Stimulated activated CD4-positive, alpha-beta T cell treated with anti-CD3 and anti-CD28 coated beads, Interleukin-12 subunit alpha, Interleukin-12 subunit beta, amount 100 ng/mL, for 24 hours (primary cell): ENCODE measurements at places on chromosomes 4 and X.

- no peak for DNase-seq
Measured at GRCh38 chrX:78710171-78710570, 37.3 kb upstream of the LPAR4 start.

GRCh38 chr4:1043162-1043561, 31.7 kb downstream of the FGFRL1 start:
- no peak for DNase-seq

- DNase-seq: no peak
Measured at GRCh38 chr4:139593091-139593564, 37.1 kb upstream of the SETD7 start.

- no peak for DNase-seq
Measured at GRCh38 chrX:21725496-21725895, 32.4 kb downstream of the SMPX start.

GRCh38 chr4:87209182-87209581, 11.2 kb downstream of the KLHL8 start:
- no peak for DNase-seq

DNA sequence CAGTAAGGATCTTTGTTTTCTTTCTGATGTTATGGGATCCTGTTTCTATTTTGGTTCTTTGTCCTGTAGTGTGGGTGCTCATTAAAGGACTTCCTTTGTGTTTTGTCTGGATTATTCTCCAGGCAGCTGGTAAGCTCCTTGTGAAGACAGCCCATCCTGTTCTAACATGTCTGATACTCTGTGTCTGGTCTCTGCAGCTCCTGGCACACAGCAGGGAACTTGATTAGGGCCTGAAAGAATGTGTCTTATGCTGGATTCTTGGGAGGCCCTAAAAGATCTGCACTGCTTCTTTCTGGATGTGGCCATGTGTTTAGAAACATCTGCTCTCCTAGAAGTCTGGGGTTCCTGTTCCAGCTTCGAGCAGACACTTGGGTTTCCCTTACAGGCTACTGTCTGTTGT, 38.1 kb upstream of the ATXN3L start:
- DNase-seq: no peak

GRCh38 chr4:90318193-90318592, 191.0 kb downstream of the CCSER1 start:
- DNase-seq: no peak

- no peak for DNase-seq
Measured at GRCh38 chr4:104532677-104533076, 38.0 kb upstream of the CXXC4 start.

GRCh38 chrX:45513042-45513441, 312.4 kb upstream of the DIPK2B start:
- DNase-seq: no peak

DNA sequence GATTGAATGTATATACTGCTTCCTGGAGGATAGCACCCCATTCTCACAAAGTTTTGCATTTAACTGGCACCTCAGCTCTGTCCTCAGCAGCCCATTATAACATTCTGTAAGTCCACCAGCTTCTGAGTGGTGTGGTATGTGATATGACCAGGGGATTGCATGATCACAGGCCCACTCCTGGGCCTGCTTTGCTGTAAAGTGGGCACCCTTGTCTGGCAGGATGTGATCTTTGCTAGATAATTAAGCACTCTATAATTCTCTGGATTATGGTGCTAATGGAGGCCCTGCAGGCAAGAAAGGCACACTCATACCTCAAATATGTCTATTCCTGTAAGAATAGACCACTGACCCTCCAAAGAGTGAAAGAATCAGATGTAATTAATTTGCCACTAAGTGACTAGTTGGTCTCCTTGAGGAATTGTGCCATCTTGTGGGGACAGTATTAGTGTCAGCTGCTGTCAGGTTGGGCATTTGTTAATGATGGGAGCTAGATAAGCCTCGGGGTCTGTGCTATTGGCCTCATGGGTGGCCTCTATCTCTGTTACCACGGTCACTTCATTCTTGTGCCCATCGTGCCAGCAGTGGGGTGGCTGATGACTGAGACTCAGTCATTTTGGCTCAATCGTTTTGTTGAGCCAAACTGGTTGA, 2.2 kb upstream of the CFI start:
- no peak for DNase-seq

DNA sequence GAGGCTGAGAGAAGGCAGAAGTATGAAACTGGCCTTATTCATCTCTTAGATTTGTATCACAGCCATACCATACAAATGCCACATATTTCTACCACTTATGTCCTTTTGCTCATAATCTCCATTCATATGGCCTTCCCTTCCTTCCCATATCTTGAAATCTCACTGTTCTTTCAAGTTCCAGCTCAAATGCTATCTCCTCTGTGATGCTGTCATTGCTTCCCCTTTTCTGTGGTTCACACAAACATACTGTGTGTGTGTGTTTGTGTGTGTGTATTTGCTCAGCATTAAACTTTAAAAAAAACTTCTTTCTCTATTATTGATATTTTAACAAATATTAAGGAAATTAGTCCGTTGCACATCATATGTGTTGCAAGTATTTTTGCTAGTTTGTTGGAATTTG, 26.7 kb downstream of the PHKA1 start:
- DNase-seq: no peak

DNA sequence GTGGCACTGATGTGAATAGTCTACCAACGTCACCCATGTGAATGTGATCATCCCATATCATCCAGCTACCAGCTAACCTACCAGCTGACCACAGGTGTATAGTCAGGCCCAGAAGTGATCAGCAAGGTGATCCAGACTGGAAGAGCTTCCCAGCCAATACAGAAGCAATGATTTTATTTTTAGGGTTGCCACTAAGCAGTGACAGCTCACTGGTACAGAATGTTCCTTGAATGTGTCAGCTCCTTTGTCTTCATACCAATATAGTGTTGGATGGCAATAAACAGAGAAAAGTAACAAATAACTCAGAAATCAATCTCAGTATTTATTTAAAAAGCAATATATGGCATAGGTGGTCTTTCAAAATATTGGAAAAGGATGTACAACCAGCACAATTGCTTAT, 361.8 kb upstream of the CPEB2 start:
- no peak for DNase-seq

DNA sequence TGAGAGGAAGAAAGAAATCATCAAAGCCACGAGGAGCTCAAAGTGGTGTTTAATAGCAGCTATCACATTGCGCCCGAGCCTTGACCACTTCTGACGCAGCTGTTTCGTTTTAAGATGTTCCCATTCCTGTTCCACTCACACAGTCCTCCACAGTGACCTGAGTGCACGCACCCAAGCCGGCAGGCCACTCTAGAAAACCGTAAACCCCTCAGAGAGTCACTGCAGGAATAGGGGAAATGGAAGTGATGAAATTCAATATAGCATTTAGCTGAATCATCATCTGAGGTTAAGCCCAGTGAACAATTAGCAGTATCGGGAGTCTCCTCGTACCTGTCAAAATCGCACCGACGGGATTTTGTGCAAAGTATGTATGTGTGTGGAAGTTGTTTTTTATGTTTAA, 17.9 kb upstream of the HAND2 start:
- DNase-seq: no peak

GRCh38 chrX:134683351-134684005, 25.2 kb upstream of the PLAC1 start:
- no peak for DNase-seq

- DNase-seq: no peak
Measured at GRCh38 chrX:20409991-20410390, 143.3 kb upstream of the RPS6KA3 start.

GRCh38 chr4:42676066-42676951, 19.4 kb upstream of the ATP8A1 start:
- DNase-seq: no peak

- DNase-seq: no peak
Measured at GRCh38 chr4:80171251-80171650, 26.1 kb upstream of the PRDM8 start.

DNA sequence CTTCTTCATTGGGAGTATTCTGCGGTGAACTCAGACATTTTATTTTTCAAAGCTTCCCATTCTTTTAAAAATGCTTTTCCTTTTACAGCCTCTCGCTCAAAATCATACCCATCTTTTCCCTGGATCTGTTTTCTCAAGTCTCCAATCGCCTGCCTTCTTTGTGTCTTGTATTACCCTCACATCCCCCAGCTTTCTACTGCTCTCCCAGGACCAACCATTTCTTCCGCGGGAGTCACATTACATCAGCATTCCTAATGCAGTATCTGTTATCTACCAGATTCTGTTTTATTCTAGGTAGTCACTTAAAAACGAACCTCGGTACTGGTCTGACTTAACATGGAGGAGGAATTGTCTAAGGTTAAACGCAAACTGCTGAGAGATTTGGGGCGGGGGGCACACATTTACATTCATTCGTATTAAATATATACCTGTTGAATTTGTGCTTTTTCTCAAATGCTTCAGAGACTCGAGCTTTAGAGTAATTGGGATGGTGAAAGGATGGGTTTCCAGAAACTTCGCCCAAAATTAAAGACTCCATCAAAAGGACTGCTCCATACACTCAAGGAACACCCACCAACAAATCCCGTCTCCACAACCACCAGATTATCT, 493 bp upstream of the UCHL1 start:
- DNase-seq: no peak

- no peak for DNase-seq
Measured at GRCh38 chrX:68895778-68896177, 67.0 kb downstream of the EFNB1 start.

GRCh38 chr4:56658528-56658927, 22.6 kb downstream of the HOPX start:
- DNase-seq: no peak

DNA sequence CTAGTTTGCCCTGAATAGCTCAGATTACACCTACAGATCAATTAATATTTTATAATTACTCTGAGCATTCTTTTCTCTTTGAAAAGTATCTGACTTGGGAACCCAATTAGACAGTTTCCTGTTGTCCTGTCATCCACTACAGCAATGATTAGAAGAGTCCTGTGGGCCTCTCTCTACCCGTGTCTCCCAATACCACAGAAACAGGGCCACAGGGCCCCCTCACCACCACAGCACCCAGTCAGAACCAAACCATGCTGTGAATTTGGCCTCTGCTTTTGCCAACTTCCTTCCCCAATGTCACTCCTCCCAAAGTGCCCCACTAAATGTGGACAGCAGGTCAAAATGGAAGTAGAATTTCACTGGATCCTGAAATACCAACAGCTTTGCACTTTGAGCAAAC, 10.3 kb downstream of the USP46 start:
- DNase-seq: no peak

DNA sequence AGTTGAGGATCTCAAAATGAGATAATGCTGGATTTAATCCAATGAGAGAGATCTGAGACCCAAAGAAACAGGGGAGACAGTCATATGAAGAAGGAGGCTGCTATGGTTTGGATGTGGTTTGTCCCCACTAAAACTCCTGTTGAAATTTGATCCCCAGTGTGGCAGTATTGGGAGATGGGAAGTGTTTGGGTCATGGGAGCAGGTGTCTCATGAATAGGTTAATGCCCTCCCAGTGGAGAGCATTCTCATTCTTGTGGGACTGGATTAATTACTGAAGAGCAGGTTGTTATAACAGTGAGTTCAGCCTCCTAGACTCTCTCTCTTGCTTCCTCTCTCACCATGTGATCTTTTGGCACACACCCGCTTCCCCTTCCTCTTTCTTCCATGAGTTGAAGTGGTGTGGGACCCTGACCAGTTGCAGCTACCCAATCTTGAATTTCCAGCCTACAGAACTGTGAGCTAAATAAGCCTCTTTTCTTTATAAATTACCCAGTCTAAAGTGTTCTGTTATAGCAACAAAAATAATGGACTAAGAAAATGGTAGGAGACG, 70.3 kb downstream of the PPEF2 start:
- no peak for DNase-seq

- no peak for DNase-seq
Measured at GRCh38 chr4:52102587-52102986, 51.5 kb downstream of the SPATA18 start.

- DNase-seq: no peak
Measured at GRCh38 chr4:138507522-138507921, 265.4 kb upstream of the SLC7A11 start.

- peak; percentile 15 for DNase-seq
Measured at GRCh38 chrX:152926279-152926678, 28.4 kb downstream of the ZNF185 start.

GRCh38 chr4:76545226-76545884, 110.3 kb downstream of the SHROOM3 start:
- no peak for DNase-seq
